ENCODE measurements at places on chromosomes 2 and 18.
A peak's percentile ranks its signal among the peaks of the same experiment; 100 is the strongest.

- no peak for DNase-seq
Measured at GRCh38 chr2:190023860-190024259, 38.7 kb downstream of the MSTN start.

- no peak for DNase-seq
Measured at GRCh38 chr2:168912901-168913369, 11.8 kb downstream of the G6PC2 start.

DNA sequence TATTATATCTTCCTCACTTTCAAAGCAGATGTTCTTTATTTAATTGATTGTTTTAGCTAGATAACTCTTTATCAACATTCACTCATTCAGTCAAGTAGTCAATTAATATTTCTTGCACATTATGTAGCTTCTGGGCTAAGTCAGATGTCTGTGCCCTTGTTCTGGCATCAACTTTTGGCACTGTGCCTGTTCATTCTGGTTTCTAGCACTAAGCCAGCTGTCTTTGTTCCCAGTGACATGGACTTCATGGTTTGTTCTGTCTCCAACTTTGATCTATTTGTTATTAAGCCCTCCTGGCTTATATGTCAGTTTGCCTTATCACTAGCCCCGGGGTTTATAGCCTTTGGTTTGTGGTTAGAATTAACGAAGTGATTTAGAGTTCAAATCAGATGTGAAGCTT is 247.9 kb upstream of the SYT4 start:
- DNase-seq = no peak

GRCh38 chr2:191030521-191031154 is 16.7 kb upstream of the STAT1 start:
- peak; percentile 51 for DNase-seq

DNA sequence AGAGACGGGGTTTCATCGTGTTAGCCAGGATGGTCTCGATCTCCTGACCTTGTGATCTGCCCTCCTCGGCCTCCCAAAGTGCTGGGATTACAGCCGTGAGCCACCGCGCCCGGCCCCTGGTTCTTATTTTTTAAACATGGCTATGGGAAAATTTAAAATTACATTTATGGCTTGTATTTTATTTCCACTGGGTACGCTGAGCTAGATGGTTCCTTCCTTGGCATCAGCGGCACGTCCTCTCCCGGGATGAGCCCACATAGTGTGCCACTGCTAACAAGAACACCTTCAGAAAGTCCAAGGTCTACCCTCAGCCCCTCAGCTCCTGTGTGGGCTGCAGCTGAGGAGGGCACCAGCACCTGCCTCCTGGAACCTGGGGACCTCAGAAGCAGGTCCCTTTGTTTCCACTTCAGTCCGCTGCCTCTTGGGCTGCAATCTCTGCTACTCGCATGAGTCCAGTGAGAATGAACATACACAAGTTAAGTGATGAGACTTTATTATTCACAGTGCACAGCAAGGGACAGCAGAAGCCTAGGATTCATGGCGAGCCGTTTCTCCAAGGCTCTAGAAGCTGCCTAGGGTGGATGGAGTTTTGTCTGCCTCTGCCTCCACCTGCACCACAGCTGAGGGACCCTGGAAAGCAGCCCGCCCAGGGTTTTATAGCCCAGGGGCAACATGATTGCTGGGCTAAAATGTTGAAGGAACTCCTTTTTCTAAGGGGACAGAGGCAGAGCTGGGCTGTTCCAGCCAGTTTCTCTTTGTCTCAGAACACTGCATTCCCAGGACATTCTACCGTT is 107.5 kb upstream of the TEX51 start:
- no peak for DNase-seq

- no peak for DNase-seq
Measured at GRCh38 chr2:200447139-200447855, 62.6 kb downstream of the KCTD18 start.

DNA sequence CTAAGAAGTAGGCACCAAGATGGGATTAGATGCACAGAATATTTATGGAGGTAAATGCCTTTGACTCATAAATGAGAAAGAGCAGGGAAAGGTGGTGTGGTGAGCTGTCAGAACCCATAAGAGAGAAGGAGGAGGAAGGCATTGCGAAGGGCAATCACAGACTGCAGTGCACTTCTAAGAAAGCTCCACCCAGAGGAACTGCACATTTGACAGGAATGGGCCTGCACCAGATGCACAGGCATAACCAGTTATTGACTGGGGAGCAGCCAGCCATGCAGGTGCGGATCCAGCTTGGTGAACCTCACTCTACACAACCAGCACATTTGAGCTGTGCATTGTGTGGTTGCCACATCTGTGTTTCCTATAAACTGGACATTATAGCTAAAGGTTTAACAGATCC is 62.2 kb upstream of the L3MBTL4 start:
- no peak for DNase-seq

DNA sequence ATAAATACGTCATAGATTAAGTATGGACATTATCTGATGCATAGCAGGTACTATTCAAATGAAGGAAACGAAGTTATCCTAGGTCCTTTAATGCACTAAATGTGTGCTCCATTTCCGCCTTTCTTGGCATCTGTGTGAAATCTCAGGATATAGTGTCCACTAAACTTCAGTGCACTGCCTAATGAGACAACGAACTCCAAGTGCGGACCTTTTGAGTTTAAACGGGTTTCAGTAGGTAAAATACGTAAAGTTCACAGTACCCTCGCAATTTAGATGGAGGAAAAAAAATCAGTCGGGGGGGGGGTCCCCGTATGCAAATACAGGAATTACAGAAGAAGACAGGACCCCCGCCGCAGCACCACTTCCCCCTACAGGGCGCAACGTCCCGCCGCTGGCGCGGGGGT is 729 bp upstream of the REL start:
- no peak for DNase-seq

GRCh38 chr2:15750433-15750814 is 158.8 kb downstream of the DDX1 start:
- DNase-seq = no peak

DNA sequence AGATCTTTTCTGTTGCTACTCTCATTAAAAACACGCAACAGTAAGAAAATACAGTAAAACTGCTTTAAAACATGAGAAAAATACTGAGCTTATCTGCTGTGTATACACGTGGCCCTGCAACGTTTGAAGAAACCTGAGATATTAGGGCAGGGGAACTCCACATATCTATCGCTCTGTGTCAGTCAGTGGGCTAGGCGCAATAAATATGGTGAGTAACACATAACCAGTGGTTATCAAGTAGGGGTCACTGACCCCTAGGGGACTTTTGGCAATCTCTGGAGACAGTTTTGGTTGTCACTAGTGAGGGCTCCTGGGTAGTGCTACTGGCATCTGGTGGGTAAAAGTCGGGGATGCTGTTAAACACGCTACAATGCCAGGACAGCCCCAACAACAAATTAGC is 14.9 kb downstream of the STAT1 start:
- no peak for DNase-seq

GRCh38 chr2:55949211-55949610 is 25.6 kb upstream of the EFEMP1 start:
- DNase-seq = no peak

DNA sequence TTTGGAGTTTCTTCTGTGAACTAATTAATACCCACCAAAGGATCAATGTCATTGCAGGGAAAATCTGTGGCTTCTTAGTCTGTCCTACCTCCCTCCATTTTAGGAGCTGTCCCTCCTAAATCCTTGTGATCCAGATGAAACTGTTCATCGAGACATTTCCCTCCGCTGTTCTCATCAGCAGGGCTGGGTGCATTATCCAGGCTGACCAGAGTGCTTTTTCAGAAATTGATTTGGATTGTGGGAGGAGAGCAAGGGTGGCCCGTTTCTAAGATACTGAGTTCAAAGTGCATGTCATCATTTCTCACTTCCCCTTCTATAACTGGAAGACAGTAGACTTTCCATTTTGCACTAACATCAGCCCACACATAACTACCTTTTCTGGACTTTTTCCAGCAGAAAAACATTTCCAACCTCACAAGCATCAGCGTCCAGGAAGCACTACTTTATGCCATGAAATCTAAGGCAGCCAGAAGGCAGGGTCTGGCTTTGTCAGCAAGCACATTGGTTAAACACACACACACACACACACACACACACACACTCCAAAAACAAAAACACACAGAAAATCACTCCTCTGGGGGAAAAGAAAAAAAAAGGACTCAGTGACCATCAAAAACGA is 94.1 kb downstream of the ANKRD44 start:
- DNase-seq = peak; percentile 41

GRCh38 chr2:36530178-36530982 is 67.6 kb downstream of the FEZ2 start:
- DNase-seq = no peak

DNA sequence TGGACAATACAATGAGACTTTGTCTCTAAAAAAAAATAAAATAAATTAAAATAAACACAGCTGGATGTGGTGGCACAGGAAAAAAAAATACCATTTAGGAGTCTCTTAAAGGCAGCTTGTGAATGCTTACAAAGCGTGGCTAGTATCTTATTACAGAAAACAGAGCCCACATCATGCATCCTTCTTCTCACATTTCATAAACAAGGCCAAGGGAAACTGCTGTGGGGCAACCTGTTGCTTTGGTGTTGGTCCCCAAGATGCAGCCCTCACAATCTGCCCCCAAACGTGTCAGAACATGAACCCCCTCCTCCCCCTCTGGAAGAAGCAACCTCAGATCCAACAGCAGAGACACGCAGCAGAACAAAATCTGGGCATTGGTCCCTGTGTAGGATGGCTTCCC is 2.6 kb downstream of the SLC14A1 start:
- no peak for DNase-seq

DNA sequence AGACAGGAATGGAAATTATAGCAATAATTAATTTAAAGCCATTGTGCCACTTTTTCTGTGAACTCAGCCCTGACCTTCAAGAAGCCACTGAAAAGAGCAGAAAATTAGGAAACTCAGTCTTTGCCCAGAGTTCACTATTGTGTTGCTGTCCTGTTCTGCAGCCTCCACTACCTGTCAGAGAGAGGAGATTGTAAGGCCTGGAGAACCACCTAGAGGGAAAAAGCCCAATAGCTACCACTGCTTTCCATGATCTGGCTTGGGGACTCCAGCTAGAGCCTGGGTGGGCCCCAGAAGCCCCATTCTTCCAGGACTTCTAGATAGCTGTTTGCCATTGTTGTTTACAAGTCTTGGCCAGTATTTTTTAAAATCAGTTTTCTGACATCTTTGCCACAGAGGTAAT is 176.1 kb upstream of the KLF7 start:
- no peak for DNase-seq

GRCh38 chr2:182642328-182642727 is 73.7 kb upstream of the DNAJC10 start:
- peak; percentile 4 for DNase-seq

DNA sequence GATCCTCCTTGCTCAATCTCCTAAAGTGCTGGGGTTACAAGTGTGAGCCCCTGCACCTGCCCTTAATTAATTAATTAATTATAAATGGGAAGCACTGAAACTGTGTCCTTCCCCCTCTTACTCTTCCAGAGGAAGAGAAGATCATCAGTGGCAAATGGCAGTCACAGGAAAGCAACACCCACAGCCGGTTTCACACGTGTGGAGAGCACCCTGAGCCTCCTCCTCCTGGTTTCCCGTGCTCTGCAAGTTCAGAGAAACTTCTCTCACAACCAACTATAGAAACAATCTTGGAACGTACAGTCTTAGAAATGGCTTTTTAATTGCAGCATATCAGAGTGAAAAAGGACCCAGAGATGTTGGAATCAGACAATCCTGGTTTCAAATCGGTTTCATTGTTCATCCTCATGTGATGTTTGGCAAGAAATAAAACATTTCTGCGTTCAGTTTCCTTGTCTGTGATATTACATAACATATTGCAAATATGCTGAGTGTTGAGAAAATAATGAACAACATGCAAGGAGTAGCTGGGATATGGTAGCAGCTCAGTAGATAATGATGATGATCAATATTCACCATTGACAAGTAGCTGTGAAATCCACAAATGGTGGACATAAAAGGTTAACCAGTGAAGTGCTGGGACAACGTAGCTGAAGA is 141.0 kb upstream of the KCTD1 start:
- no peak for DNase-seq

- DNase-seq = no peak
Measured at GRCh38 chr2:101628030-101628392, 69.5 kb upstream of the MAP4K4 start.

DNA sequence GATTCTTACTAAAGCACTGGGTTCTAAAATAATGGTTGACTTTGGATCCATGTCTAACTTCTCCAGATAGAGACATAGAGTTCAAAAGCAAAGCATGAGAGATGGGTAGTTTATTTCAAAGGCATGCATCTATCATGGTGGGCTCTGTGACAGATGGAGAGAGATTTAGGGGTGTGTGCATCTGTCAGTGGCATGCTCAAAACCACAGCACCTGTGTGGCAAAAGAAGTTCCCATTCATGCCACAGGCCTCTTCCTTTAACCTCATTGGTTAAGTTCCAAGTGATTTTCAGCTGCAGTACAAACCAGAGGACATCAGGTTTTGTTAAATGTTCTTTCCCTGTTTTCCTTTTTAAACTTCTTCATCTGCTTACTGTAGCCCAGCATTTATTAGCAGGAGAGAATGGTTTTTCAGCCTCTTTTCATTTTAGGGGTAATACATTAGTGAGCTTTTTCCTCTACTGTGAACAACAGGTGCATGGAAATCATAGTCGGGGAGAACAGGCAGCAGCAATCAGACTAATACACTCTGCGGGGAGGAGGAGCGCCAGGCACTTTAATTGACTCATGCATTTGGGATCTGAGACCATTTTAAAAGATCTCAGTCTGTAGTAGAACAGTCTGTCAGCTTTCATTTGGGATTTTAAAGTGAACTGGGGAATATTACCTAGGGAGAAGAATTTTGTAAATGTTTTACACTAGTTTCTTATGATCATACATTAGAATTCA is 52.4 kb upstream of the UPP2 start:
- DNase-seq = no peak

DNA sequence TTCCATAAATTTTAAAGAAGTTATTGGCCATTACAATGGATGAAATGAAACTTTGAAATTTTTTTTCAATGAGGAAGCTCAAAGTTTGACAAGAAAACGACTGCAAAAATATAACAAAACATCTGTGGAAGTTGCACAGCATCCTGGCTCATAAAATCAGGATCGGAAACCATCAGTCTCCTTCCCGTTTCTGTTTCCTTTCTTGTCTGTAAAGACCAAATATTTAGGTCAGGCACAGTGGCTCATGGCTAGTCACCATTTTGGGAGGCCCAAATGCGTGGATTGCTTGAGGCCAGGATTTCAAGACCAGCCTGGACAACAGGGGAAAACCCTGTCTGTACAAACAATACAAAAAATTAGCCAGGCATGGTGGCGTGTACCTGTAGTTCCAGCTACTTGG is 27.6 kb upstream of the SSB start:
- no peak for DNase-seq

DNA sequence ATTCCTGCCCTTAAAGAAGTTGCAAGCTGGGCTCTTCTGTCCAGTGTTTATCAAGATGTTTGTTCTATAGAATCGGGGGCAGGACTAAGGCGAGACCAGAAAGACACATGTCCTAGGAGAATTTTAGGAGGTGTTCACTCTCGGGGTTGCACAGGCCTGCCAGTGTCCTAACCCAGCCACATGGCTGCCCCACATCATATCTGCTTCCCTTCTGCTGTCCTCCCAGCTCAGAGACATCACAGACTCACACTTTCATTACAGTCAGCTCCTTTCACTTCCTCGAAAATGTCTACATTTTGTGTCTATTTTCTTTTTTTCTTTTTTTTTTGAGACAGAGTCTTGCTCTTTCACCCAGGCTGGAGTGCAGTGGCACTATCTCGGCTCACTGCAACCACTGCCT is 10.7 kb upstream of the MRO start:
- no peak for DNase-seq

All from activated CD4-positive, alpha-beta T cell treated with anti-CD3 and anti-CD28 coated beads for 4 hours (primary cell).